CD8-positive, alpha-beta T cell (primary cell): ENCODE measurements at places on chromosomes 5 and 9.

DNA sequence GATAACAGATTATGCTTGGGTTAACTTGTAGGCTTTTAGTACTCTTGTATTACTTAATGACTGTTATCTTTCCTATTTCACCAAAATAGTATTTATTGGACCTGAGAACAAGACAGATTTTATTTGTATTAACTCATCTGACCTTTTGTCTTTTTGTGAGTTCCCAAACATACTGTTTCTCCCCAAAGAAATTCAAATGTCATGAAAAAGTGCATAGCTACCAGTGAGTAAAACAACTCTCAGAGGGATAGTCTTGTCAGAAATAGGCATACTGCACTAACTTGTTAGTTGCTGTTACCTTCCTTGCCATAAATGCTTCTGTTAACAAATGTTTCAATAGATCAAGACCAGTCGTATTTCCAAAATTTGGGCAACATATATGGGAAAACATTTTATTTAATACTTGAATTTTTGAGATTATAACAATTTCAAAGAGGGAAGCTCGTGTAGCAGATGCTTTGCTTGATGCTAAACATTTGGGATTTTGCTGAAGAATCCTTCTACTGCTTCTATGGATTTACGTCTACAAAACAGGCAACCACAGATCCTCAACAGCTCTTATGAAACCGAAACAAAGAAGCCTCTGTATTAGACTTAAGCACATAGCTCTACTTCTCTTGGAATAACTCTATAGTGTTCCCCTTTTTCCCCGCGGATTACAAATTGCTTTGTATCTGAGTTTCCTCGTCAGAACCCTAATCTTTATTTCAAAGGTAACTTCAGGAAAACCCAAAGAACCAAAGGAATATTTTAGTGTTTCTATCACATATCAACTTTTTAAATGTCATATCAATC, 248.8 kb downstream of the MCTP1 start:
- no peak for DNase-seq

DNA sequence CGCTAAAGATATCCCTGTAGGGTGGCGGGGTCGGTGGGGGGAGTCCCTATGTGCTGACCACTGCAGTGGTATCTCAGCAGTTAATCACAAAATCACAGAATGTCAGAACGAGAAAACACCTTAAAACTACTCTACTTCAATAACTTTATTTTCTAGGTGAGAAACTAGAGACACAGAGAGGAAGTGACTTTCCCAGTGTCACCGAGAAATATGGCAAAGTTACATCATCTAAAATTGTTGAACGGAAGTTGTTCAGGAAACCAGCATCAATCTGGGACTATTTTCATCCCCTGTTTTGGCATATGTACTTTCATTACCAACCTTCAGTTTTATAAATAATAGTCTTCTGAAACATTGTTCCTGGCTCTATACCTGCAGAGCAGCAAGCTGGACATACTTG, 384.0 kb downstream of the SPOCK1 start:
- no peak for DNase-seq

DNA sequence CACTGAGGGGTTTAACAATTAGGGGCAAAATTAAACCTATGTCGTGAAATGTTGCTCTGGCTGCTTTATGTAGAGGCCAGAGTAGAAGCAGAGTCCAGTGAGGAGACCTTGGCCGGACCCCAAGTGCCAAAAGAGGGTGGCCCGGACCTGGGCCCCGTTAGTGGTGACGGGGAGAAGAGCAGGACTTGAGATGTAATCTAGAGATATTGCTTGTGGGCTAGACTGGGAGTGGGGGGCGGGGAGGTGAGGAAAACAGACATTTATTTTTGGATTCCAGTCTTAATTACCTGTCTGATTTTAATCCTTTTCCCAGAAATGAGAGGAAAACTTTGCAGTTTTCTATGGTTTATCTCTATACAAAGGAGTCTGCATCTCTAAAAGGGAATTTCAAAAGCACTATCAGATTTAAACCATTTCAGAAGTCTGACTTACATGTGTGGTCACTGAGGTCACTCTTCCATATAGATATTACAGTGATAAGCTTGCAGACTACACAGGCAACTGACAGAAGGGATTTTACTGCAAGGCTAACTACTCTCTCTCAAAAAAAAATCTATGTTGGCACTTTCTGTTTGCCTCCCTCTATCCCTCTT, 108.1 kb downstream of the MED27 start:
- no peak for DNase-seq

DNA sequence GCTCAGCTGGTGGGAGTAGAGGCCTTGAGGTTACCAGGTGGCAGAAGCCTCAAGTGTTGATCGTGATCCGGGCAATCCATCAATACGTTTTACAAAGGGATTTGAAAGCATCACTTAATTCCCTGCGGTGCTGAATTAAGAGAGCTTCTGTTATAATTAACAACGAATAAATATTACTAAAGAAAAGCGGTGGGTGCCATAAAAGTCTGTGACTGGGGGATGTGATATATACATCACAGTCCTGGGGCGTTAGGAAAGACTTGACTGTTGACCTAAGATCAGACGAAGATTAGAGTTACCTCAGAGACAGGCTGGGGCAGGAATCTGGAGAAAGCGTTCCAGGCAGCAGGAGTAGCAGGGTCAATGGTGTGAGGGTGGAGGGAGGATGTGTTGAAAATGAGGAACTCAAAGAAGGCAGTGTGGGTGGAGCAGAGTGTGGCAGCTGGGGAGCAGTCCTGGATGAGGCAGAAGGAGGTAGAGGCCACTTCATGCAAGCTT, 6.7 kb upstream of the C5orf63 start:
- no peak for DNase-seq

DNA sequence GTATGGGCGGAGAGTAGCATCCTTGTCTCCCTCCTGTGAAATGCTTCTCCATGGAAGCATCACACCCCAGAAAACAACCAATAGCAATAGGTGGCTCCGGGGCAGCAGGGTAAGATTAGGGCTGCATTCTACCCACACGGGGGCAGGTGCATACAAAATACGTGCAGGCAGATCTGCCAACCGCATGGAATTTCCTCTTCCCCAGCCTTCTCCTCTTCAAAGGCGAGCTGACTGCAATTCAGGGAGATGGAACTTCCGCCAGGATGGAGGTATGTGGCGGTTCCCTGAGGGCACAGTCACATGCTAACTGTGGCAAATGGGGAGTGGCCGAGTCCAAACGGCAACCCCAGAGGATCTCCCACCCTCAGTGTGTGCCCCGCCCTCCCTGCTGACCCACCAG, 81.5 kb downstream of the LMNB1 start:
- no peak for DNase-seq

GRCh38 chr5:54362434-54362833, 52.1 kb upstream of the ARL15 start:
- DNase-seq, result no peak

DNA sequence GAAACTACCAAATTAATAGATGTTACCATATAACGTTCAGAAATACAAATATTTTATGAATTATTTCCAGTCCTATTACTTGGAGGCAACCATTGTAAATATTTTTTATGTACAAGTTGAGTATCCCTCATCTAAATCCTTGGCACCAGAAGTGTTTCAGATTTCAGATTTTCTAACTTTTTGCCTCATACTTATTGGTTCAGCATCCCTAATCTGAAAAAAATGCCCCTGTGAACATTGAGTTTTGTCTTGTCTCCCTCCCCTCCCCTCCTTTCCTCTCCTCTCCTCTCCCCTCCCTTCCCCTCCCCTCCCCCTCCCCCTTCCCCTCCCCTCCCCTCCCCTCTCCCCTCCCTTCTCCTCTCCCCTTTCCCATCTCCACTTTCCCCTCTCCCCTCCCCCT, 40.6 kb downstream of the UBAP1 start:
- DNase-seq, result no peak

DNA sequence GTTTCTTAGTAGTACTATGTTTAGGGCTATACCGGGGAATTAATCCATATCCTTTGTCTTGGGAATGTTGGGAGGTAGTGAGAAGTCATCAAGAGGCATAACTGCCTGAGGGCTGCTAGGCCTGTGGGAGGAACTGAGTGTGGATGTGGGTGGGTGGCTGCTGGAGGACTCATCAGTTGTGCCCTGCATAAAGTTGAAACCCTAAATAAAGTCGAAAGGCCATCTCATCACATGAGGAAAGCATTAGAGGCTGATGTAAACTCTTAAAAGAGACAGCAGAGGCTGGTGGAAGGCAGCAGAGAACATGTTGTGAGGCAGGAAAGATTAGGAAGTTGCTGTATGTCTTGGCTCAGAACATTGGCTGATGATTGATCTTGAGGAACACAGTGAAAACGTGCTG, 143.8 kb downstream of the MAST4 start:
- no peak for DNase-seq

GRCh38 chr5:3393122-3393919, 202.3 kb upstream of the IRX1 start:
- DNase-seq, result no peak

DNA sequence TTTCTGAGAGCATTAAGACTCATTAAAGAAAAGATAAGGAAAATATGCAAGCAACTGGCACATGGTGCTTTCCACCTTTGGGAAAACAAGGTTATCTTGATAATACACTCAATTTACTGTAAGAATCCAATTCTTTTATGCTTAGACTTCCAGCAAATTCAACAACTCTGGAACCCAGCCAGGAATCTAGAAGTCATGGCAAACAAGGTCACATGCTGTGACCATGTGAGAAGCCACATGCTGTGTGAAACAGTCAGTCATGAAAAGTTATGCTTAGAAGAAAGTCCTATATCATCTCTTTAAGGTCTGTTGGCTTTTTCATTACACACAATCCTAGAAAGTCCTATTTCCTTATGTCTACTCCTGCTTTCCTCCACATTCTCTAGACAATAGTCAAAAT, 581.8 kb upstream of the C9orf72 start:
- DNase-seq, result no peak

DNA sequence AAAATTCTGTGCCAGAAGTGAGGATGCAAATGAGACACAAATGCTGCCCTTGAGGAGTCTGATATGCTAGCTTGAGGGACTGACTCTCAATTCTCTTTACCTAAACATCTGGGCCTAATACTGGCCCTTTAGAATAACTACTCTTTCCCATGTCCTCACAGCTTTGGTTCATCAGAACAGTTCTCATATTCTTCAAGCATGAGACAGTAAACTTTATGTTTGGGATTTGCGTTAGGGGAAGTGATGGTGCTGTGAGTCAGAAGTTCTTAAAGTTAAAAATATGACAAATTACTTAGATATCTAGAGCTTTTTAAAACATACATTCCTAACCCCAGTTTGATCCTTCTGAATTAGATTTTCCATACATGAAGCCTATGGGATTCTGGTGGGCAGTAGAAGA, 665.0 kb upstream of the RGMB start:
- no peak for DNase-seq

DNA sequence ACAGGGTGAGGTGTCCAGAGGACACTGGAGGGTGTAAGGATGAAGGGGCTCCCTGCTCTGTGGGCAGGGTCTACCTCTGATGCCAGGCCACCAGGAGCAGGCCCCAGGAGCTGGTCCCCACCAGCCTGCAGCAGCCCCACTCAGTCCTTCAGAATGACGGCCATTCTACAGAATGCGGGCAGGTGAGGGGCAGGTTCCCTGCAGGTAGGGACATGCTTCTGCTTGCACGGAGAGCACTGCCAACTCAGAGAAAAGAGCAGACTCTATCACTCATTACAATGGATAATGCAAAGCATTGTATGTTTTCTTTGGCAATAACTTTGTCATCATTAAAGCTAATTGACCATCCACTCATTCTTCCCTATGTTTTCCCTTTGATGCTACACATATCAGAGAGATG, 39.0 kb downstream of the DDX31 start:
- no peak for DNase-seq

DNA sequence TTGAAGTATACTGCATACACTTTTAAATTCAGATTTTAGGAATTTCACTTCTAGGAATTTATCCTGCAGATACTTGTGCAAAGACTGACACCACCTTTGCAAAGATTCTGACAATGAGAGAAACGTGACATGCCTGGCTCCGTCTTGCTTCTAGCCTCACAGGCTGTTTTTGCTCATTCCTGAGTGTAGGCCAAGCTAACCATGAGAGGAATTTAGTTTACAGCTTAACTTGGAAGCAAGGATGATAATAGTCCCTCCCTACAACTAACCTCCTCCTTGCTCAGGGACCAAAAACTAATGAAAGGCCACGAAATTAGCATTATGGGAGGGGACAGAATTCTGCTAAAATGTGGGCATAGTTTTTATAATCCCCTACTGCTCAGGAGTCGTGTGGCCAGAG, 31.1 kb downstream of the C5orf22 start:
- no peak for DNase-seq

- no peak for DNase-seq
Observed at GRCh38 chr5:2298781-2299180, 416.1 kb upstream of the IRX4 start.

- DNase-seq, result no peak
Observed at GRCh38 chr5:139137697-139138096, 60.5 kb downstream of the SIL1 start.

DNA sequence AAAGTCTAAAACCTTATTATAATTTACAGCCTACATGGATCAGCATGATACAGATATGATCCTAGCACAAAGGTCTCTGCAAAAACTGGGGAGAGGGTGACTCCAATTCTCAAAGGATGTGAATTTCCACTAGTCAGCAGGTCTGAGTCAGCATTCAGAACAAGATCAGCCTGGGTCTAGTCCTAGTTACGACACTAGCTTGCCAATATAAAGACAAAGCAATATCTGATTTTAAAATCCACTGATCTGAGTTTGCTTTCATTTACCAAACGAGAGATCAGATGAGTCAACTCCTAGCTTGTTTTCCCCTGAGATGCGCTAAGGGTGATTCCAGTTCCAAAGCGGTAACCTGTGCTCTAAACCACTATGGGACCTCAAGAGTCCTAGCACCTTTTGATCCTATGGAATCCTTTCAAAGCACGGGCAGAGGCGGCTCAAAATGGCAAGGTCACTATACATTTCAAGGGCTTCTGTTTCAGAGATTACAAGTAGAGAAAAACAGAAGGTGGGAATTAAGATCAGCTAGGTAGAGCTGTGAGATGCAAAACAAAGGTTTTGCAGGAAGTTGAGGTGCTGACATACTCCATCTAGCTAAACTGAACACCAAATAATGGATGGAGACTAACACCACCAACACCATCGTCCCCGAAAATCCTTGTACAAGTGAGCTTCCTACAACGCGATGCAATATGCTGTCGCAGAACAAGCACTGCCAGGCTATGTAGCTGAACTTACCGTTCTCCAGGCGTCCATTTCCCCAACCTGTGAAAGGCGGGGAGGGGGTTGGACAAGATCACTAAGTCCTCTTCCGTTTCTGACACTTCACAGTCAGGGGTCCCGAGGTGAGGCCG, 906 bp downstream of the SLC25A51 start:
- no peak for DNase-seq
